ENCODE measurements at places on chromosomes 3 and 15. TPM values are rescaled to one million over a fixed set of nuclear protein-coding genes. Genes with fewer than 3 reads are reported as not detected.

Gene BLOC1S6
- polyA plus RNA-seq = 39.3 TPM

Gene GABRG3
- polyA plus RNA-seq = 0.25 TPM

Gene GOLGA6C
- not detected for polyA plus RNA-seq

Gene PIERCE2
- polyA plus RNA-seq = 1.4 TPM

Gene C2CD4A
- polyA plus RNA-seq = not detected

DNA sequence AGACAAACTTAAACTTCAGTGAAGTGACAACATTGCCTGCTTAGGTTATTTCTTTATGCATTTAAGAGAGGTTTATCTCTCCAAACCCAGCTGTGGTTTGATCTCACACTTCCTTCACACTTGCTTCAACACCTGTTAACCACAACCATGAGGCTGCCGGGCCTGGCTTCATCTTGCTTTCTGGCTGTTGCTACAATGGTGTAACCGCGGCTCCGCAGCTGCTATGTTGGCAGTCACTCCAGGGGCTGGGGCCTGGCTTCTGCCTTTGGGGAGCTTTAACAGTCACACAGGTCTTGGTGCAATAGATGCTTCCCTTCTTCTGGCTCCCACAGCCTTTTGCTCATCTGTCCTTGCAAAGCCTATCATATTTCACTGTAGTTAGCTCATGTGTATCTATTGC, 72.9 kb upstream of the MNS1 start:
- DNase-seq = peak; percentile 57

GRCh38 chr3:115692887-115693524, 69.7 kb downstream of the GAP43 start:
- peak; percentile 78 for DNase-seq

- DNase-seq = no peak
These were observed 30.2 kb downstream of the PML start for GRCh38 chr15:74024687-74025086.

GRCh38 chr3:69085168-69085832, 563 bp downstream of the ARL6IP5 start:
- DNase-seq = no peak

DNA sequence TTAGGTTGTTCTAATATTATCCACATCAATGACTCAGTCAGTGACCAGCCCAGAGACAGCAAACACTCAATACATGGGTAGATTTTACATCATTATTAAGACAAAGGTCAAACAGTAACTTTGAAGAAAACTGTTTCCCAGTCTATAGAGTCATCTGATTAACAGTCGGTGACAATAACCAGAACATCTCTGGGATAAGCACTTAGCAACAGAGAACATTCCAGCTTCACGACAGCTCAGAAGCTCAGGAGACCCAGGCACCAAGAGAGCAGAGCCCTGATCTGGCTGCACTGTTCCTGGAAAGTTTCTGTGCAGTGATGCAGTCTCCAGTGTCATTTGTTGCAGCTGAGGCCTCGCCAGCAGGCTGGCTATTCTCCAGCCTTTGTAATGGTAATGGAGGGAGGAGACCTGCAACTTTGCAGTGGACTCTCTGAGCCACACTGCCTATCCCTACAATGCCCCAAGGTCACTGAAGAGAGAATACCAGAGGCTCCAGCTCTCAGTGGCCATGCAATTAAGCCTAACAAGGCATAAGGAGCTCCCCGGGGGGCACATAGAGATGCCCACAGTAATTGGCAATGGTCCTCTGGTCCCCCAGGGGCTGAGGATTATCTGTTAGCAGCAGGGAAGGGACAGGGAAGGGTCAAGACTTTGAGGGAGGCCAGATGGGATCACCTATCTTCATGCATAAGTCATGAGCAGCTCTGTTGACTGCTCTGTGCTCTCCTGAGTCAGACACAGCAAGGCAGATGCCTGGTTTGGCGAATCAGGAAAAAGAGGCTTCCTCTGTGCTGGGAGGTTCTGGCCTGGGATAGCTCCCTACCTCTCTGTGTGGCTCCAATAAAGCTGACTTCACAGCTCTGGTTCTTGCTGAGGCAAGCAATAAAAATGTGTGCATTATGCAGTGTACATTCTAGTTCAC, 163.6 kb downstream of the CTNNB1 start:
- DNase-seq = peak; percentile 6

DNA sequence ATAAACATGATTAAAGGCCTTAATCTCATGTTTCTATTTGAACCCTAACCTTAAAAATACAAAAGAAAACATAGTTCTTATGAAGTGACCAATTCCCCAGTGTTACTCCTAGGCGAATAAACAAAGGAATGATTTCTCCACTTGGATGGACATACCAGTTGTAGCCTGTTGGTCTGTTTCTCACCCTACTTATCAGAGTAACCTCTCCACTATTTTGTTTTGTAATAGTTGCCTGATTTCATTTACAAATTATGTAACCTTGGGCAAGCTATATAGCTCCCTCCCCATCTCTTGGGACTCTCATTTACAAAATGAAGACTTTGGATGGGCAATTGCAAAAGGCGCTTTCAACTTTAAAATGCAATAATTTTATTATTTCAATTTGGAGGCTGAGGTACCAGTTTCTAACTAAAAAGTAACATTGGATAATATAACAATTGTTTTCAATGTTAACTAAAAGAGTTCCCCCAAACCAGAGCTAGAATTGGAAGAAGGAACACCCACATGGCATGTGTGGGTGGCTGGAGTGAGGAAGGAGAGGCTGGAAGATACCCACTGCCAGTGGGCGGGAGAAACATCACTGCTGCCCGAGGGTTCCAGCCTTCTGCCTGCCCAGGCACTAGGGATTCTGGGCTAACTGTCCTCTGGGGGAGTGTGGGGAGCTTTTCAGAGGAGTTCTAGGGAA, 74.2 kb downstream of the RFTN1 start:
- no peak for DNase-seq

GRCh38 chr15:60815321-60815720, 336.4 kb upstream of the ICE2 start:
- no peak for DNase-seq

- no peak for DNase-seq
These were observed 138.9 kb downstream of the TMCO5A start for GRCh38 chr15:38073178-38073946.

DNA sequence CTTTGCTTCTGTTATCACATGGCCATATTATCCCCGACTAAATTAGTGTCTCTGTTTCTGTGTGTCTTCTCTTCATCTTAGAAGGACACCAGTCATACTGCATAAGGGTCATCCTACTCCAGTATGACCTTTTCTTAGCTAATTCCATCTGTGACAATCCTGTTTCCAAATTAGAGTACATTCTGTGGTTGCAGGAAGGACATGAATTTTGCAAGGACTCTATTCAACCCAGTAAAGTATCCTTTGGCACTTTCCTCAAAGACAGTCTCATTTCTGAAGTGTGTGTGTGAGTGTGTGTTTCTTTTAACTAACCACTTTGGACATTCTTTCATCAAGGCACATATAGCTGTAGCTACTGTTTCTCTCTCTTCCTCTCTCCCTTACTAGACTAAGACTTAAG, 15.2 kb upstream of the MME start:
- DNase-seq = no peak
